CD4-positive, CD25-positive, alpha-beta regulatory T cell (primary cell): ENCODE measurements at places on chromosomes 2 and 18.

- peak; percentile 93 for DNase-seq
Measured at GRCh38 chr2:96407041-96407918, 71.7 kb downstream of the NCAPH start.

GRCh38 chr2:17196380-17196779 lies 321.9 kb downstream of the RAD51AP2 start:
- DNase-seq, result no peak

- DNase-seq, result no peak
Measured at GRCh38 chr2:176079831-176080539, 3.8 kb downstream of the EVX2 start.

DNA sequence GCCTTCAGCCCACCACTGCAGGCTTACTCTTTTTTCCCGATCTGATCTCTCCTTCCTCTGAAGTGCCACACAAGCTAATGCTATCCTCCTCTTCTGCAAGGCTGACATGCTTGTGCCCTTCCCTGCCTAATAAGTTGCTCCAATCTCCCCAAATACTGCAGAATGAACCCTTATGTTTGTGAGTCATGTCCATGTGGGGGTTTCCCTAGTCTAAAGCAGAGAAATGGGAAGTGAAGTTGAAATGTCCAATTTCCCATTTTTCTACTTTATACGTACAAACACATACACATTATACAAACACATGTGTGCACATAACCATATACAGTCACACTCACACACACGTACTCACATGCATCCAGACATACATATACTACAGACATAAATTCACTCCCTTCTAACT lies 288.1 kb upstream of the CELF4 start:
- no peak for DNase-seq

DNA sequence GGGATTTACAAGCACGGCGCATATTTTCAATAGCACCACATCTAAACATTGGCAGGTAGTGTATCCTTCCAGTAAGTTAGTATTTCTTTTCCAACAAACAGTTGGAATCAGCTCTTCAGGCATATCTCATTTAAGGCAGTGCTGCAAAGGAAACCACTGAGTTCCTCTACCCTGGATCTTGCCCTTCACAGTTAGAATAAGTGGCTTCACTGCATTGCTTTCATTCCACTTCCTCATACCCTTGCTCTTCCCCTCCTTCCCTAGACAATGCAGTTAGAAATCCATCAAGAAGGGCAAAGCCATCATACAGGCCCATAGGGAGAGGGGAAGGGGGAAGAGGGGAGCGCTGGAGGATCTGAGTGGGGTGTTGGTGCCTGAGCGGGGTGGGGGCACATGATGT lies 173.7 kb downstream of the FBXO15 start:
- no peak for DNase-seq

DNA sequence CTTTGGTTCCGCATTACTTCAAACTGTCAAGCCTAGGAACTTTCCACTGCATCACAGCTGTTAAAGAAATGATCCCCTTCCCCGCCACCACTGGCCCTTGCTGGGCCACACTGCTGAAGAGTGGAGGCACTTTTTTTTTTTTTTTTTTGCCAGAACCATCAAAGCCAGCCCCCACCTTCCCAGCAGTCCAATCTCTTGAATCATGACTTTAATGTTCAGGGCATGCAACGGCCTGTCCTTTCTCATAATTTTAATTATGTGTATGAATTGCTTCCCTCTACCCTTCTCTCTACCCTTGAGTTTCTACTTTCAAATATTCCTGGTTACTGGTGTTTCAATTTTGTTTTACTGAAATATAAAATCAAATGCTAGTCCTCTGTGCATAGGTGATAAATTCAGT lies 102.1 kb upstream of the LMAN1 start:
- DNase-seq, result no peak

DNA sequence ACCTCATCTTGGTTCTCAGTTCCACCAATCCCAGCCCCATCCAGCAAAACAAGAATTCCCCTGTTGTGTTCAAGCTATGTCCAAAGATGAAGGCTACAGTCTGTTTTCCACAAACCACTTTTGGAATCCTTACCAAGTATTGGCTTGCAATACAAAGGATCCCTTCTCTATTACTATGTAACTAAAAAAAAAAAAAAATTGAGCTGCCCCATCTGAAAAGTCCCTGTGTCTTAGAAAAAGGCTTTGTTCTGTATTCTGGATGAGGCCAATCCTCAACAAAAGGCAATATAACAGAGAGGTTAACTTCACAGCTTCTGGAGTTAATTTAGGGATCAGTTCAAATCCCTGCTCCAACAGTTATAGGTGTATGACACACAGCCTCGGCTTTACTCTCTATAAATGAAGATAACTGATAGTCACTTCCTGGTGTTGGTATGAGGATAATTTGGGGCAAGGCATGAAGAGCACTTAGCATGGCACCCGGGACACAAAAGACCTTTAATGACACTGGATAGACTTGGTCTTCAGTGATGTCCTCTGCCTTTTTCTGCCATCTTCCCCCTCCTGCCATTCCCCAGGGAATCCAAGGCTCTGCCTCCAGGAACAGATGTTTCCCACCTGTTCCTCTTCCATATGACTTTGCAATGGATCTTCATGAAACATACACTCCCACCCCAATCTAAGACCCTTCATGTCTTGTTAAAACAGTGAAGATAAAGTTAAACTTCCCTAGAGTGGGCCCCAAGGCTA lies 61.2 kb upstream of the ATL2 start:
- no peak for DNase-seq

DNA sequence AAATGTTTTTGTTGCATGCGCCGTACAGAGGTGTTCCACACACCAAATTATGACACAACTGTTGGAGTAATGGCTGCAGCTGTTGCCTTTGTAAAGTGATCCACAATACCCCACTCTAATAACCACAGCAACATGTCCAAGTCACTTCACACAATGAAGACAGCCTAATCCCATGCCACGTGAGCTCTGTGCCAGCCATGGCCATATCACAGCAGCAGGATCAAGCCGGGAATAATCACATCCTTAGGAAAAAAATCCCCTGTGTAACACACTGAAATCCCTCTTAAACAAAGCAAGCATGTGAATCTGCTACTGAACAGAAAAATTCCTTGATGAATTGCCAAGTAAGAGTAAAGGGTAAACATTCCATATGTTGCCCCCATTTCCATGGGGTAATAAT lies 179.5 kb upstream of the PARD3B start:
- no peak for DNase-seq

- peak; percentile 22 for DNase-seq
Measured at GRCh38 chr2:8684878-8685696, 3.2 kb downstream of the ID2 start.

GRCh38 chr2:158905784-158906183 lies 62.7 kb upstream of the TANC1 start:
- no peak for DNase-seq

GRCh38 chr2:11691076-11691660 lies 21.2 kb upstream of the NTSR2 start:
- no peak for DNase-seq

DNA sequence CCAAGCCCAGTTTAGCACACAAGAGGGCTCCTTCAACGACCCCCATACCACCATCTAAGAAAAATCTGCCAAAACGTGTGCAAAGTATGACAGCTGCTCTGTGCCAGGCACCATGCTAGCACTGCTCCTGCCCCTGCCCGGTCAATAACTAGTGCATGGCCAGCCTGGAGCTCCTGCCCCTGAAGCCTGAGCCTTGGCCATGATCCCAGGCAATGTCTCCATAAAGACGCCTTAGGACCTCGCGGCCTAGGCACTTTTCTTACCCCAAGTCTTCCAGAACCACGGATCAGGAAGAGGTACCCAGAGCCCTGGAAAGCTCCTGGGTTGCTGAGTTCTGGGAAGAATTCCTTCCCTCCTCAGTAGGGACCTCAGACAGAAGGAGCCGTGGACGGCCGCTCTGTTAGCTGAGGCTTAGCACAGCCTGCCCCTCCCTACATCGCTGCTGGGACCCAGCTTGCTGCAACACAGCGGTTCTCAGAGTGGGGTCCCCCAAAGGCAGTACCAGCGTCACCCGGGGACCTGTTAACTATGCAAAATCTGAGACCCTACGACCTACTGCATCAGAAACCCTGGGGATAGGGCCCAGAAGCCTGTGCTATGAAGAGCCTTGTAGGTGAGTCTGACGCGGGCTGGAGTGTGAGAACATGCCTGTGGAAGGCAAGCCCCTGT lies 117.8 kb upstream of the TWIST2 start:
- no peak for DNase-seq

DNA sequence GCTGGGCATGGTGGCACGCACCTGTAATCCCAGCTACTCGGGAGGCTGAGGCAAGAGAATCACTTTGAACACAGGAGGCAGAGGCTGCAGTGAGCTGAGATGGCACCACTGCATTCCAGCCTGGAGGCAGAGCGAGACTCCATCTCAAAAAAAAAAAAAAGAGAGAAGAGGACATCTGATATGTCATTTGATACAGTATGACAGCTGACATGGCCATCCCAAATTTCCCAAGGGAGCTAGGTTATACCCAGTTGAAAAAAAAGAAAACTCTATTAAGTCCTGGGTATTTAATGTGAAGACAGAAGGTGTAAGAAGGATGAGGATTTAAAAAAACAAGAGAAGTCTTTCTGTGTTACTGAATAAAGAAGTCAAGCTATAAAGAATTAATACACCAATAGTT lies 23.3 kb downstream of the CLASP1 start:
- DNase-seq, result no peak

- no peak for DNase-seq
Measured at GRCh38 chr2:42286268-42286946, 74.6 kb downstream of the COX7A2L start.

- no peak for DNase-seq
Measured at GRCh38 chr2:183919167-183919566, 679.2 kb upstream of the ZNF804A start.

DNA sequence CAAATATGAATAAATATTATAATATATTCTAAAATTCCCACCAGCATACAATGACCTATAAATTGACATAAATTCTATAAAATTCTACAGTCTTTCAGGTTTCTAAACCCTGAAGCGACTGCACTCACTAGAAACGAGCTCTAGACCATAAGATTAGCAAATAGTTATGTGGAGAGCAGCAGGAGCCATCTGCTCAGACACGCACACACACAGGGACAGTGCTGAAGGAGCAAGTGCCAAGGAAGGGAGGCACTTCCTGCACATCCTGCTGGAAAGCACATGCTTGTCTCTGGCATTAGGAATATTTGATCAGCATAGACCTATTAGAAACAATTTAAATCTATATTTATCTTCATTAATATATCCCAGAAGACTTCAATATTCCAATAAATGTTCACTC lies 713.9 kb upstream of the CDH2 start:
- DNase-seq, result no peak

GRCh38 chr2:242065426-242065825 lies 195.9 kb downstream of the RTP5 start:
- DNase-seq, result no peak

GRCh38 chr18:74758995-74759394 lies 161.3 kb downstream of the ZNF407 start:
- DNase-seq, result no peak
